ENCODE measurements at places on chromosomes 5 and 9.

DNA sequence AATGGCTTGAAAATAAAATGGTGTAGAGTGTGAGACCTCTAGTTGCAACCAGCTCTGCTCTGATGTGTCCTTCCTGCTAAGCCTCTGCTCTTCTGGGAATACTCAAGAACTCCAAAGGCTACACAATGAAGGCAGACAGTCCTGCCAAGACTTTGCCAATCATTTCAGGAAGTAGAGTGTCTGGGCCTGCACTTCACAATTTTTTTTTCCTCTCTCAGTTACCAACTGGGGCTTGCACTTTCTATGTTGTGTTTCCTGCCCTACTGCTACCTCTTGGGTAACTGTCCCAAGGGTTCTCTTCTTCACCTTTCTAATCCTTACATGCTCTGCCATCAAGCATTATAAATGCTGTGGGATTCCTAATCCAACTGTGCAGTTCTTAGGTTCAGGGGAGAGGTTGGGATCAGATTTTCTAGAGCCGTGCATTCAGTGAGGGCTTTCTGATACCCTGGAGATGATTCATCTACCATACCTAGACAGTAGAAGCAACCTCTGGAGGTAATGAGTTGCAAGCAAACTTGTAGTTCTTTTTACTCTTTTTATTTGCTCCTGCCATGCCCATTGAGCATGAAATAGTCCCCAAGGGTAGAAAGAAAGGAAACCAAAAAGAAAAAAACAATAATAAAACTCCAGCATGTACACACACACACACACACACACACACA is 365.9 kb downstream of the MLLT3 start:
- no peak for DNase-seq

- no peak for DNase-seq
These were observed 389.4 kb upstream of the SLC24A2 start for GRCh38 chr9:20178197-20178596.

GRCh38 chr5:31901807-31902530 is 263.0 kb downstream of the PDZD2 start:
- DNase-seq = no peak

GRCh38 chr9:132931178-132931735 is 13.2 kb downstream of the TSC1 start:
- DNase-seq = no peak

- DNase-seq = no peak
These were observed 43.6 kb downstream of the CCDC192 start for GRCh38 chr5:127746756-127747155.

DNA sequence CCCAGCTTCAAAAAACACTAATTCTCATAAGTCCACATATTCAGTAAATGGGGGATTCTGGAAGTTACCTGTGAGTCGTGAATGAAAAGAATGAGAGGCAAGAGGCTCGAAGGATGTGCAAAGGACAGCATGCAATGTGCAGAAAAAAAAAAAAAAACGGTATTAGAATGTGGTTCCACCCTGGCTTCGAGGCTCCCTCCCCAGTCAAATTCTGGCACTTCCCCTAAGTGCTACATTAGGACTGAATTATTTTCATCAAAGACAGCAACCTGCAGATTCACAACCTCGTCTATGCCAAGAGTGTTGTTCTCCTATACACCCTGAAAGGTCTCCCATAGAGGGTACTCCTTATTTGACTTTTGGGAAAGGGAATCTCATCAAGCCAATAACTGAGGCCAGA is 16.5 kb downstream of the CAPSL start:
- DNase-seq = no peak

- no peak for DNase-seq
These were observed 62.1 kb upstream of the SPDL1 start for GRCh38 chr5:169521366-169521983.

GRCh38 chr9:14346811-14347405 is 33.0 kb upstream of the NFIB start:
- DNase-seq = no peak

DNA sequence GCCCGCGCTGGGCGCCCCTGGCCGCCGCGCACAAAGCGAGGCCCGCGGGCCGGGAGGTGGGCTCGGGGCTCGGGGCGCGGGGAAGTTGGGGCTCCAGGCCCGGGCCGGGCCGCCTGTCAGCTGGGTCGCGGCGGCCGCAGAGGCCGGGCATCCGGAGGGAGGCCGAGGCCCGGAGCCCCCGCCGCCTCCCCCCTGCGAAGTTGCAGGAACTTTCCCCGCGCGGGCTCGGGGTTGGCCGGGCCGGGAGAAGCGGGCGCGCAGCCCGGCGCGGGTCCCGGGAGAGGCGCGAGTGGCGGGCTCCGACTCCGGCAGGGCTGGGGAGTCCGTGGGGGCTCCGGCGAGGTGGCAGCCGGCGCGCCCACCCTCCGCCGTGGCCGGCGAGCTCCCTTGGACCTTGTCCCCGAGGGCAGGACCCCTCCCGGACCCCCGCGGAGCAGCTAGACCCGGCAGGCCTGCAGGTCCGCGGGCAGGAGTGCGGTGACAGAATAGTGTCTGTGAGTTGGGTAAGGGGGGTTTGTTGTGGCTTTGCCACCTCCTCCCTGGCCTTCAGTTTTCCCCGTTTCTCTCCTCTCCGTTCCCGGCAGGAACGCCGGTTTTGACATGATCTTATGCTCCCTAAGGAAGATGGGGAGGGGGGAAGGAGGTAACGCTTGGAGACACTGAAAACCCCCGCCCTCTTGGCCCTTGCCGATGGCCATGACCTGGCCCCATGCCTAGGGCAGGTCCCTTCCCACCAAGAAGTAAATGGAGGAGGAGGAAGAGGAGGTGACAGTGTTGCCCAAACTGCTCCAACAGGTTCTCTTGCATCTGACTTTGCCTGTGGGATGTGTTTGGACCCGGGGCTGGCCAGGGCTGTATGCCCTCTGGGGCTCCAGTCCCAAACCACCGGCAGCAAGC is 942 bp downstream of the PHF2 start:
- peak; percentile 63 for DNase-seq

DNA sequence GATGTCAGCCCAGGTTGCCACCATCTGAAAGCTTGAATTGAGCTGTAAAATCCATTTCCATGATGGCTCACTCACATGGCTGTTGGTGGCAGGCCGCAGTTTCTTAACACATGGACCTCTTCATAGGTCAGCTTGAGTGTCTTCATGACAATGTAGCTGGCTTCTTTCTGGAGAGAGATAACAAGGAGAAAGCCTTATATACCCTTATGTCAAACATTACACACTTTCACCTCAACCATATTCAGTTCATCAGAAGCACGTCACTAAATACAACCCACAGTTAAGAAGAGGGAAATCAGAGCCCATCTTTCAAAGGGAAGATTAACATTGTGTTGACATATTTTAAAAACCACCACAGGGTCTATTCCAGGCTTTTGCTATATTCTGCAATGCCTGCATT is 604.4 kb downstream of the PRELID2 start:
- no peak for DNase-seq

- DNase-seq = no peak
These were observed 278.1 kb upstream of the KLF4 start for GRCh38 chr9:107767711-107768110.

GRCh38 chr9:114122136-114123027 is 23.3 kb upstream of the KIF12 start:
- DNase-seq = no peak

DNA sequence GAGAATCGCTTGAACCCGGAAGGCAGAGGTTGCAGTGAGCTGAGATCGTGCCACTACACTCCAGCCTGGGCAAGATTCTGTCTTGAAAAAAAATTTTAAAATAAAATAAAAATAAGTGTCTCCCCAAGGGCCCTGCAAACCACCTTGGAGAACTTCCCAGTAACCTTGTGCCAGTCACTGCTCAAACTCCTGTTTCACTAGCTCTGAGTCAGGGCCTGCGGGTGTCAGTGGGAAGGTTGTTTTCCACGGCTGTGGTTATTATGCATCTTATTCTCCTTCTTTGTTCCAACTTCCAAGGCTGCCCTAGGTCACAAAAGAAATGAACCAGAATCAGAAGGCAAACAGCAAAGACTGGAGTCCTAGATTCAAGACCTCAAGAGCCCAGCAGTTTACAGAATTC is 246.7 kb downstream of the ADAMTSL1 start:
- DNase-seq = no peak

GRCh38 chr5:143064218-143064641 is 294.1 kb downstream of the ARHGAP26 start:
- DNase-seq = no peak

DNA sequence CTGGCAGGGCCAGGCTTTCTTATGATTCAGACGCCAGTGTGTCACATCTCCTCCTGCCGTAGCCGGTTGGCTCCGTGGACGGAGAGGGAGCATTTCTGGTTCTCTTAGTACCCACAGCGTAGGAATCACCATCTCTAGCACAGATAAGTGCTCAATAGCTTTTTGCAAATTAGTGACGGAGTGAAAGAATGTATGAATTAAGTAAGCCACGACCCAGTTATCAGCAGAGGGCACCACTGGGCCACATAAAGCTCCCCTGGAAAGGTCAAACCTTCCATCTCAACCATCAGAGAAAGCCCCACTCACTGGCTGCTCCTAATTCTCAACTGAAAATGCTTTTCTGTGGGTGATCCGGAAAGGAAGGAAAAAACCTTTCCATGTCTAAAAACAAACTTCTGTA is 317.0 kb upstream of the ADCY2 start:
- DNase-seq = no peak

DNA sequence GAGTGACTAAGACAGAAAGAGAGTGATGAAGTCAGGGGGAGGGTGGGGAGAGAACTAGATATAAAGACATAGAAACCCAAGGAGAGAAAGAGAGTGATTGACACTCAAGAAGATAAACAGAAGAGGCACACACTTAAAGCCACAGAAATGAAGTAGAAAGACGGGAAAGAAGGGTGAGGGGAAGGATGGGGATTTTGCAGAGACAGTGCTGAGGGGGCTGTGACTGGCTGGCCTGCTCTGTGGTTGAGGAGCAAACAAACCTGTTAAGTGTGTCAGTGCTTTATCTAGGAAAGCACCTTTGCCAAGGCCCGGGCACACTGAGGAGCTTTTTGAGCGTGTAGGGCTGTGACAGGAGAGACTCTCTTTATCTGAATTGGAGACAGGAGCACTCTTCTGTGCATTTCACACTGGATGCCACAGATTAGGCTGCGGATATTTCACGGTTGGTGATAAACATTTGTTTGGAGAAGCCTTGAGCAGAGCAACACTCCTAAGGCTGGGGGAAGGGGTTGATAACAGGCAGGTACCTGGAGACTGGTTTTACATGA is 109.1 kb downstream of the DOCK2 start:
- DNase-seq = no peak

DNA sequence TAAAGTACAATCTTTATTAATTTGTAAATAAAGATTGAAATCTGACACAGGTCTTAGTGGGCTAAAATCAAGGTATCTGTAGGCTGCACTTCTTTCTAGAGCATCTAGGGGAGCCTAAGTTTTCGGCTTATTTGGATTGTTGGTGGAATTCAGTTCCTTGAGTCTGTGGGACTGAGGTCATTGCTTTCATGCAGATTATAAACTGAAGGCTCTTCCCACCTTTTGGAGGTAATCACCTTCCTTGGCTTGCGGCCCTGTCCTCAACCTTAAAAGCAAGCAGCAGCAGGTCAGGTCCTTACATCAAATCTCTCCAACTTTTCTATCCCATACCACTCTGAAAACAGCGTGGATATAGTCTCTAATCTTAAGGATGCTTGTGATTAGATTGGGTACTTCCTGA is 25.9 kb downstream of the MAT2B start:
- DNase-seq = no peak

DNA sequence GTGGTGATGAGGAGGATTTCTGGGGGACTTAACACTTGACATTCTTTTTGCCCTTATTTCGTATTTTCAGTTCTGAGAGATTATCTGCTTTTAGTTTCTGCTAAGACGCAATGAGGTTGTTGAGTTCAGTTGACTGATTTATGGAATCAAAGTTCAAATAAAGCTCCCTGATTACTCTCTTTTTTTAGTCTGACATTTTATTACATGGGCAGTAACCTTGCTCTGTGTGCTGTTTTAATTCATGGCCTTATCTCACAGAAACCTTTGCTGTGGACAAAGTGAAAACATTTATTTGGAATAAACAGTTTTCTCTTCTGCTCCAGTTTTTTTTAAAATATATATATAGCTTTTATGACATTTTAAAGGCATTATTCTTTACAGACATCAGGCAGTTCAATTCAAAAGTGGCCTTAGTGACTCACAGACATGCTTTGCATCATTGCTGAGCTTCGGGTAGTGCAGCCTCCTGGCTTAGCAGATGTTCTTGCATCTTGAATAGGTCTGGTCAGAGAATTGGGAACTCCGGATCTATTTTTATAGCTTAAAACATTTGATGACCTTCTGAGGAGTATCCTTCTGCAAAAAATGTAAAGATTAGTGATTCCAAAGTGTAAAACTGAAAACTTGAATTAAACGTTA is 162.9 kb downstream of the FAM170A start:
- DNase-seq = no peak

- no peak for DNase-seq
These were observed 37.2 kb downstream of the TLE1 start for GRCh38 chr9:81652058-81652687.

- DNase-seq = no peak
These were observed 96.6 kb upstream of the DMRT1 start for GRCh38 chr9:744790-745484.

DNA sequence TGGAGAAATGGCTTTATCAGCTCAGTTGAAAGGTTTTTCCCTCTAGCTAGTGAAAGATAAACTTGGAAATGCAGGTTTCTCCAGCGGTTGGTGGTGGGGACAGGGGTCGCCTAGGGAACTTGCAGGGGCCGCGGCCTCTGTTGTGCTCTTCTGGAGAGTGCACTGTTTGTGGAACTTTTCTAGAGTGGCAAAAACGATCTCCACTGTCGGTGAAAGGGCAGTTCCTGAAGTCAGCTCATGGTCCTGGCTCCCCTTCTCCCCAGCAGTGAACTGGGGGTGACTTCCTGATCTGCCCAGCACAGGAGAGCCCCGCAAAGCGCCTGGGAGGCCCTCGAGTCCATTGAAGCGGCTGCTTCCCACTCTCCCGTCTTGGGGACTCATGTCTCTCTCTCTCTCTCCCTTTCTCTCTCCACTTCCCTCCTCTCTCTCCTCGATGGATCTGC is 3.2 kb downstream of the IRX1 start:
- no peak for DNase-seq

- no peak for DNase-seq
These were observed 11.1 kb upstream of the GLE1 start for GRCh38 chr9:128493424-128493823.

GRCh38 chr5:88536146-88536545 is 267.5 kb upstream of the TMEM161B start:
- DNase-seq = no peak
